Activated CD4-positive, alpha-beta T cell treated with anti-CD3 and anti-CD28 coated beads for 1 hour (primary cell): ENCODE measurements at places on chromosomes 2 and 18.

GRCh38 chr2:232228971-232229894 is 149.3 kb upstream of the ALPP start:
- no peak for DNase-seq

- no peak for DNase-seq
These were observed 386.8 kb downstream of the XIRP2 start for GRCh38 chr2:167275046-167275445.

GRCh38 chr18:55236150-55236931 is 277.1 kb upstream of the CCDC68 start:
- no peak for DNase-seq

DNA sequence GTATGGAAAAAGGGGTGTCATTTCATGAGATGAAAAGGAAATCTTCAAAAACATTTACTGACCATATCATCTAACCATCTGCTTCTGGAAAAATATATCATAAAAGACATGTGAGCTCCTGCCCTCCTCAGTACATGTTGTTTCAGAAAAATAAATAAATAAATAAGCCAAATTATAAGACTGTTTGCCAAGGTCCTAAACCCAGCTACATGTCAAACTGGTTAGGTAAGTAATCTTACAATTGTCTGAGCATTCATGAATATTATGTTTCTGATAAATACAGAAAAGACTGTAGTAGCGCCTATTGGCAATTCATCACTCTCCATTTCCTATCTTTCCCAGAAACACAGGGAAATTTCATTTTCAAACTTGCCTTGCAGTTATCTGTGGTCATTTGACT is 138.9 kb upstream of the SETBP1 start:
- no peak for DNase-seq

- DNase-seq, result no peak
These were observed 11.9 kb downstream of the SMAD7 start for GRCh38 chr18:48938827-48939204.

DNA sequence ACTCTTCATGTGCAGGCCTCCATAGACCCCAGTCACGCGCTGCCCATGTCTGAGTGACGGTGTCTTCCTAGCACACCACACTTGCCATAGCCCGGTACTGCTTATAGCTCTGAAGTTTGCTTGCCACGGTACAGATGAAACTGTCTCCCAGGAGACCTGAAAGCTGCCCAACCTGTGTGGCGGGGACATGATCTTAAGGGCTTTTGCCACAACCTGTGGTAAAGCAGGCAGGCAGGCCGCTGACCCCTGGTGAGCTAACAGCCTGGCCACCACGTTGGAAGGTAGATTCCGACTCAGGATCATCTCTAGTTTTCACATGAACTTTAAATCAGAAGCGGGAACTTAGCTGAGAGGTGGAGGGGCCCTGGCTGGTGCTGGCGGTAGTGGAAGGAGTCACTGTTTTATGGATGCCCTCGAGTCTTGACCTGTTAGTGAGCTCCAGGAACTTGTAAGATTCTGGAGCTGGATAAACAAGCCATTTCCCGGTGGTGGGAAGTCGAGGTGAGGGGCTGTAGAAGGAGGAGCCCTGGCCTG is 153.3 kb downstream of the ZNF236 start:
- no peak for DNase-seq

DNA sequence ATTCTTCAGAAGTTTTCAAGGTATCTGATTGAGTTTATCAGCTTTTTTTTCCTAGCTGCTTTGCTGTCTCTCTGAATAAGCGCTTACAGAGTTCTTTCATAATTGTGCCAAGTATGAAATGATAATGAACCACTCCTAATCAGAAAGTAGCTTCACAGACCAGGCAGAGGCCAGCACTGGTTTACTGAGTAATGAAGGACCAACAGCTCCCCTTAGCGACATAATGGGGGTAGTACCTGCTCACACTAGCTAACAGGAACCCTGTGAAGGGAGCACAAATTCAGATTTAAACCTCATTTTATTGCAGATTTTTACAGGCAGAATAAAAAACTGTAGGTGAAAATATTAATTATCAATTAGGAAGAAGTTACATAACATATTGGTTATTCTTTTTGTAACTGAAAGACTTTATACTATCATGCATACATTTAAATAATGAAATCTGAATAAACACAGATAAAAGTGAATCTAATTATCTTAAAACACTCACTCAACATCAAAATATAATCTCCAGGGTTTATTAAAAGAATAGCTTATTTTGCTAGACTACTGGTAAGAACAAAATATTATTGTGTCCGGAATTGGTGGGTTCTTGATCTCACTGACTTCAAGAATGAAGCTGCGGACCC is 53.7 kb upstream of the LRRC30 start:
- DNase-seq, result no peak

DNA sequence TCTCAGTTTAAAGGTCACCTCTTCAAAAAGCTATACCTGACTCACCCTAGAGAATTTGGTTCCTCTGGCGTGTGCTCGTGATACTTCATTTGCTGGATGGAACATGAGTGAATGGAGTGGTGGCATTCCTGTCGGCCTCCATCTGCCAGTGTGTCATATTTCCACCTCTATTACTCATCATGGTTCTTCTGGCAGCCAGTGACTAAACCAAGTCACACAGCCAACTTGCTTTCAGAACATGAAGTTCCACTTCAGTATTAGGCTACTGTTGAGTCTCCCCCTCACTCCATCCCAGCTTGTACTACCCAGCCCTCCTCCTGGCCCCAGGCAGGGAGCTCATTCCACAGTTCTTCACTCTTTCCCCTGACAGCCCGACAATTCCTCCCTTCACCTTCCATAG is 169.8 kb downstream of the MREG start:
- no peak for DNase-seq

GRCh38 chr18:48781988-48782363 is 168.8 kb downstream of the SMAD7 start:
- no peak for DNase-seq

- DNase-seq, result no peak
These were observed 84.6 kb upstream of the CDH20 start for GRCh38 chr18:61248589-61248988.

DNA sequence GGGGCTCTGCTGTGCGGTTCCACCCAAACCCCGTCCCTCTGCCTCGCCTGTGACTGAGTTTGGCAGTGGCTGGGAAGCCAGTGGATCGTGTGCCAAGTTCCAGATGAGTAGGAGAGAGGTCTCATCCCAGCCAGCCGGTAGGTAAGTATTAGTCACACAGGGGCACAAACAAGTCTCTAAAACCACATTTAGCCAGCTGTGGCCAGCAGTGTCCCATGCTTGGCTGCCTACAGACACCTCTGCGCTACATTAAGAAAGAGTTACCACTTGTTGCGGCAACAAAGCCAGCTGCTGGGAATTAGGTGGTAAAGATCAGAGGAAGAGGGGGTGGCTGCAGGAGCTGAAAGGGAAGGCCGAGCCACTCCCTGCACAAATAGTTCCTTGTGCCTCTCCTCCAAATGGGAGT is 81.2 kb downstream of the GATA6 start:
- no peak for DNase-seq

GRCh38 chr18:23828426-23828825 is 139.2 kb downstream of the LAMA3 start:
- DNase-seq, result peak; percentile 17

GRCh38 chr2:8889978-8890377 is 52.6 kb upstream of the KIDINS220 start:
- no peak for DNase-seq

GRCh38 chr2:21763501-21763900 is 639.7 kb downstream of the TDRD15 start:
- no peak for DNase-seq

- DNase-seq, result no peak
These were observed 44.1 kb upstream of the NDUFV2 start for GRCh38 chr18:9058406-9058805.

DNA sequence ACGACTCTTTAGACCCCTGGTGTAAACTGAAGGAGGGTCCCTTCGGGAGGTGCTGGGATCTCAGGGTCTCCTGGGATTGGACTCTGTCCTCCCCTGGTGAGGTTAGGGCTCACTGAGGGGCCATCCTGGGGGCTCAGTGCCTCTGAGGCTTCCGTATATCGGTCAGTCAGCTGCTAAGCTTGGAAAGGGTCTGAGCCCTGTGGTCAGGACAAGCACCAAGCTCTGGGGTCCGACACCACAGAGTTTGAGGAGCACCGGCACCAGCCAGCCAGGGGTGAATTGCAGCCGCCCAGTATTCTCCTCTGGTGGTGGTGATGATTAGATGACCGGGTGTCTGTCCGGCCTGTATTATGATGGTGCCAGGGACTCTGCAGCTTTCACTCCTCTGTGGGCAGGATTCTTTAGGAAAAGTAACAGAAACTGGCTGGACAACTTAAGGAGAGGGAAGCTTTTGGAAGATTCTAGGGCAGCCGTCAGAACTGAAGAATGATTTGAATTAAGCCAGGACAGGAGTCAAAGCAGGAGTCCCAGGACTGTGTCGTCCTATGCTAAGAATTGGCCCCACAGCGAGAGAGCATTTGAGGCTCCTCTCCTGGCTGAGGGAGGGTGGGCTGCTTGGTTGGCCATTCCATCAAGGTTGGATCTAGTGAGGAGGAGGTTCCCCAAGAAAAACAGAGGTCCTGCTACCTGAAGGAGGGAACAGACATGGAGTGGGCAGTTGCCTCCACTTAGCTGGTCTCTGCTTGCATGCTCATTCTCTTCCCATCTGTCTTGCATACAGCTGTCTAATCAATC is 158.6 kb upstream of the HS6ST1 start:
- DNase-seq, result no peak

DNA sequence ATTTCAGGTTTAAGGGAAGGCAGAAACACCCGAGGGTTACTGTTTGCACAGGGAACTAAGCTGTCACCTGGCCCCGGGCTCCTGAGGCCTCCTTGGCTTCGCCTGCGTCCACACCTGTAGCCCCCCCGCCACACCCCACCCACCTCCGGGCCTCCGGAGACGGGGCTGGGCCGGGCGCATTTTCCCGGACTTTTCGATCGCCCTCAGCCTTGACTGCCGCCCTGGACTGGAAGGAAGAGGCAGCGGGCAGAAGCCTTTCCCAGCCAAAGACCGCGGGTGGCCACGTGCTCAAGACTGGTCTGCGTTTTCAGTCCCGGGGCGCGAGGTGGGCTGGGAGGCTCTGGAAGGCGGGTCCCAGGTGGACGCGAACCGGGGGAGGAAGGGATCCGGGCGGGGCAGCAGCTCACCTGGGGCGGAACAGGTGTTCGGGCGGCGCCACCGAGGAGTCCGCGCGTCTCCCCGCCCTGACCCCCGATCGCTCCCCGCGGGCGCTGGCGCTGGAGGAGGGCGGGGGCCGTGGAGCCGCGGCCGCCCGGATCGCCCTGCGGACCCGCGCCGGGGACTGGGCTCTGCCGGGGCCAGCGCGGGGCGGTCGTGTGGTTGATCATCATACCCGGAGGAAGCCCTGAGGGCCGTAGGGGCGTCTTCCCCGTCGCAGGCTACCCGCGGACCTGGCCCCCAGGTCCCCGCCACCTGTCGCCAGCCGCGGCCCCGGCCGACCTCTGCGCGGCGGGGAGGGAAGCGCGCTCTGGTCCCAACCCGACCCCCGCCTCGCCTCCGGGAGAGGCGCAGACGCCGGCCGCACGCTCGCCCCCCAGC is 3.2 kb downstream of the ID2 start:
- peak; percentile 12 for DNase-seq

GRCh38 chr2:3210257-3210656 is 167.4 kb downstream of the EIPR1 start:
- no peak for DNase-seq

DNA sequence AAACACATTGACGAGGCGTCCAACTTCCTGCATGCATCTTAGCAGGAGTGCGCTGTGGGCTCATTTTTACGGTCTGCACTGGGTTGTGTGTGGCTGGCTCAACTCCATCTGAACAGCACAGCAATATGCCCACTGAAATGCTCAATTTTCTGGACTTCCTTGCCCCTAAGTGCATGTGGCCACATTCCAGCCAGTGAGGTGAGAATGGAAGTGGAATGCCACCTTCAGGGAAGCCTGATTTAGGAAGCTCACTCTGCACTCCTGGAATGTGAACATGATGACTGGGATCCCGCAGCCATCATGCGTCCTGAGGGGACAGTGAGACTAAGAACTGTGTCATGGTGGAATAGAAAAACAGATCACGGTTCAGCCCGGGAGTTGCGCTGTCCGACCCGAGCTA is 76.2 kb downstream of the PSMG2 start:
- no peak for DNase-seq

GRCh38 chr2:236656166-236656565 is 86.5 kb downstream of the ACKR3 start:
- no peak for DNase-seq

DNA sequence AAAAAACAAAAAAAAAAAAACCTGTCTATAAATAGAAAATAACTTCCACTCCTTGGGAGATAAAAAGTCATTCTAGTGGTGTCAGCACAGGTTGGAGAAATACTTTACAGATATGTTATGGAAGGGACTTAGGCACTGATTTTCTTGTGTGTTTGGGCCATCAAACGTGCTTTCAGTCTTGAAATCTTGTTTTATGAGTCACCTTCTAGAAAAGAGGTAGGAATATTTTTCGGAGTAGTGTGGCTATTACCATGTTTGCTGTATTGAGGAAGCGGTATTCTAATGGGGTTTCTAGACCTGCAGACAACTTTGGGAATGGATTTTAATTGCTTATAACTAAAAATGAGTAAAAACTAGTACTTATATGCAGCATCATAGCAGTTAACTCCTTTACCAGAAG is 12.0 kb downstream of the HNMT start:
- DNase-seq, result no peak

GRCh38 chr2:231392431-231393148 is 2.9 kb upstream of the B3GNT7 start:
- DNase-seq, result no peak

DNA sequence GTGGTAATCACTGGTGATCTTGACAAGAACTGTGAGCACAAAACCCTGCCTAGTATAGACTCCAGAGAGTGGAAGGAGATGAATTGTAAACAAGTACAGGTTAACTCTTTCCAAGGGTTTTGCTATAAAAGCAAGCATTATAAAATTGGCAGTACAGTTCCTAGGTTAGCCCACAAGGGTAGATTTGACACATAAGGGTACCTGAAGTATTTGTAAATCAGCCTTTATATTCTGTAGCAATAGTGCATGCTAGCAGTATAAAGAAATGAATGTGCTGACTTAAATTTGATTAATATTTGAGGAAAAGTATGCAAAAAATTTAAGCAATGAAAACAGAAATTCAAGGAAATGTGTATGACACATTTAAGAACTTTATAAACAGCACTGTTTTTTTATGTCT is 42.4 kb downstream of the SP3 start:
- DNase-seq, result no peak

- DNase-seq, result no peak
These were observed 48.5 kb downstream of the SOCS6 start for GRCh38 chr18:70337139-70337972.

- DNase-seq, result no peak
These were observed 14.3 kb downstream of the SULT1C4 start for GRCh38 chr2:108392029-108392428.

- DNase-seq, result no peak
These were observed 108.9 kb upstream of the ITGA4 start for GRCh38 chr2:181348107-181348837.

DNA sequence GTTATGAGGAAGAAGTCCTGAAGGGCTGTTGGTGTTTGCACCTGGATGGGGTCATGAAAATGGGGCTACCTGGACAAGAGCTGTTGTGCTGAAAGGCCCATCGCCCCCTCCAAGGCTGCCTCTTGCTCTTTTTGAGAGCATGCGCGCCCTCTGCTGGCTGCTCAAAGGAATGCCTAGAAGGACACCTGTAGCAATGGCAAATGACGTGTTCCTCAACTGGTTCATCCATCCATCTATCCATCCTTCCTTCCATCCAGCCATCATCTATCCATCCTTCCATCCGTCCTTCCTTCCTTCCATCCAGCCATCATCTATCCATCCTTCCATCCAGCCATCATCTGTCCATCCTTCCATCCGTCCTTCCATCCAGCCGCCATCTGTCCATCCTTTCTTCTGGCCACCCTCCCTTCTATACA is 17.2 kb upstream of the RPL31 start:
- peak; percentile 69 for DNase-seq
